ENCODE measurements at places on chromosomes 5 and 9. TPM values are rescaled to one million over a fixed set of nuclear protein-coding genes. Genes with fewer than 3 reads are reported as not detected.

The IL13 gene
- not detected for total RNA-seq

The FBXL7 gene
- 27.7 TPM for total RNA-seq

GRCh38 chr5:669111-669841 lies 23.9 kb downstream of the TPPP start:
- peak; percentile 51 for ATAC-seq

DNA sequence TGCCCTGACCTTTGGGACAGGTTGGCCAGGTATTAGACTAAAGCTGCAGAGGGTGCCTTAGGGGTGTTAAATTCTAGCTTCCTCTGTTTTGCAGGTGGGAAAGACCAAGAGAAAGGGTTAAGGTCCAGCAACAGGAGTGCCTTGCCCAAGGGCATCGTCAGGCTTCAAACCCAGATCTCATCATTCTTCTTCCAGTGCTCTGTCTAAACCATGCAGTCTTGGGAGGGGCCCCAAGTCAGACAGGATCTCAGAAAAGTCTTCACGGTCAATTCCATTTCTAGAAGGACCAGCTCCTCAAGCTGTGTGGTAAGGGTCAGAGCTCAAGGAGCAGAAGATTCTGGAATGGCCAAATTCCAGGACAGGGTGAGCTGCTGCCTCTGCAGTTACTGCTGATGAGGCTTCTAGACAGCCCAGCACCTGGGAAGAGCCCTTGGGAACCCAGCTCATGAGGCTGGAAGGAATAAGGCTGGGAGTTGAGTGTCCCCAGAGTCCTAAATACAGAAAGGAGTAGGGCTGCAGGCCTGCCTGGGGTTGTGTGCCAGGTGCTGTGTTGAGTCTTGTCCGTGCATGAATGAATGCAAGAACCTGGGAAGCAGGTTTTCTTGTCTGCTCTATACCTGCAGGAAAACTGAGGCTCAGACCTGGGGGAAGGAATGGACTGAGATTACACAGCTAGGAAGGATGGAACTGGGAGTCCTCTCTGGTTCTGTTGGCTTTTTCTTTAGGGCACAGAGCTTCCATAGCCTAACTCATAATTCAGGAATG lies 69.3 kb downstream of the WWC1 start:
- no peak for ATAC-seq

- no peak for ATAC-seq
These were observed 56.0 kb downstream of the HMCN2 start for GRCh38 chr9:130321539-130321938.

DNA sequence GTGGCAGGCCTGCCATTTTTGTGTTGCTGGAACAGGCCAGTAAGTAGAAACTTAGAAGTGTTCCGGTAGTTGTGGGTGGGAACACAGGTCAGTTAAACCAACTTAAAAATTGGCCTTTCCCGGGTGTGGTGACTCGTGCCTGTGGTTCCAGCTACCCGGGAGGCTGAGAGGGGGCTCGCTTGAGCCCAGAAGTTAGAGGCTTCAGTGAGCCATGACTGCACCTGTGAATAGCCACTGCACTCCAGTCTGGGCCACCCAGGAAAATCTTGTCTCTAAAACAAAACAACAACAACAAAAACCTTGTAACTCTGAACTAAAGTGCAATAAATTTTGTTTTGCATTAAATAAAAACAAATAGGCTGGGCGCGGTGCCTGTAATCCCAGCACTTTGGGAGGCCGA lies 1.4 kb upstream of the NHP2 start:
- no peak for ATAC-seq

Data from gastroesophageal sphincter (tissue), 4 donors.